ENCODE measurements at places on chromosomes 3 and 15.

GRCh38 chr15:68764090-68764489, 56.6 kb downstream of the ANP32A start:
- DNase-seq, result no peak

- no peak for DNase-seq
These were observed 43.4 kb downstream of the SEMA3G start for GRCh38 chr3:52401551-52401950.

DNA sequence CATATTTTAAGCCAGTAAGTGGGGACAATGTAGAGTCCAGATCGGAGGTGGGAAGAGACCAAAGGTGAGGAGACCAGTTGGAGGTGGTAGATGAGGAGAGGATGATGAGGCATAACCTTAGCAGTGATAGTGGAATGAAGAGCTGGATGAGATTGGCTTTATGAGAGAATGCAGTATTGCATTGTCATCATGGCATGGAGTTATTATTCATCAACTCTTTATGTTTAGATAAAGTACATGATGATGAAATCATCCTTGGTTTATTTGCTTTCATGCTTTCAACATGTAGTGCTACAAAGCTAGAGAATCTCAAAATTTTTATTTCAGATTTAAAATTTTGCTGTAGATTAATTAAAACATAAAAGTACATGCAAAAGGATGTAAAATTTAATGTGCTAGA, 64.0 kb downstream of the PPM1L start:
- DNase-seq, result no peak

- DNase-seq, result no peak
These were observed 83.1 kb upstream of the TSEN2 start for GRCh38 chr3:12401208-12401607.
